ENCODE measurements at places on chromosomes 1 and 21.
A peak's percentile ranks its signal among the peaks of the same experiment; 100 is the strongest.

DNA sequence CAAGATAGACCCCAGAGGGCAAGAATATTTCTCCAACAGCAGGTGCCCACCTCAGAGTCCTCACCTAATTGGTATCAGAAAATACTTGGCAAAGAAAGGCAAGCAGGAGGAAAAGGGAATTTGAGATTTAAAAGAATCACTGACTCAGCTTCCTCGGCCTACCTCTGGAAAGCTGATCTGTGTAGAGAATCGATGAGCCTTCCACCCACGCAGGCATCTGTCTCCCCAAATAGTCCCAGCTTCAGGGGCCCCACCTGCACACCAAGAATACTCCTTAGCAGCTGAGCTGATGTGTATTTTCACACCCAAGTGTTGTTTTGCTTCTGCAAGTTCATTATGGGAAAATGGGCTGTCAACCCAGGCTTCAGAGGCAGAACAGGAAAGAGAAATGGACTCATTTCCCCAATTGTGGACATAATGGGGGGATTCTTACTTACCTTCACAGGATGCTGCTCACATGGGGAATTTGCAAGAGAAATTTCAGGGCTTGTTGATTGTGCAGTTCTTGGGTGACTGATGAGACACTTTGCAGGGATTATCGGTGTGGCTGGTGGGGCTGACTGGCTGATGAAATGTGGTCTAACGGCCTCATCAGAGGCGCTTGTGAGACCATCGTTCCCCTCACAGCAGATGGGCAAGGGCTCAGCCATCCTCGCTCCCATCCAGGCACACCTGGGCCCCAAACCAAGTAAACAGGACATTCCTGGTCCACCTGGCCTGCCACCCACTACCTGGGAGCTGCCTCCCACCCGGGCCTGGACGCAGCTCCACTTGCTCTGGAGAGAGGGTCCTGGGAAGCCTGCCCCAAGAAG, 436.3 kb downstream of the PTPRU start:
- DNase-seq, result peak; percentile 20

- DNase-seq, result no peak
Measured at GRCh38 chr1:227792216-227793078, 23.0 kb upstream of the PRSS38 start.

- no peak for DNase-seq
Measured at GRCh38 chr1:2483970-2484369, 7.9 kb downstream of the PLCH2 start.

DNA sequence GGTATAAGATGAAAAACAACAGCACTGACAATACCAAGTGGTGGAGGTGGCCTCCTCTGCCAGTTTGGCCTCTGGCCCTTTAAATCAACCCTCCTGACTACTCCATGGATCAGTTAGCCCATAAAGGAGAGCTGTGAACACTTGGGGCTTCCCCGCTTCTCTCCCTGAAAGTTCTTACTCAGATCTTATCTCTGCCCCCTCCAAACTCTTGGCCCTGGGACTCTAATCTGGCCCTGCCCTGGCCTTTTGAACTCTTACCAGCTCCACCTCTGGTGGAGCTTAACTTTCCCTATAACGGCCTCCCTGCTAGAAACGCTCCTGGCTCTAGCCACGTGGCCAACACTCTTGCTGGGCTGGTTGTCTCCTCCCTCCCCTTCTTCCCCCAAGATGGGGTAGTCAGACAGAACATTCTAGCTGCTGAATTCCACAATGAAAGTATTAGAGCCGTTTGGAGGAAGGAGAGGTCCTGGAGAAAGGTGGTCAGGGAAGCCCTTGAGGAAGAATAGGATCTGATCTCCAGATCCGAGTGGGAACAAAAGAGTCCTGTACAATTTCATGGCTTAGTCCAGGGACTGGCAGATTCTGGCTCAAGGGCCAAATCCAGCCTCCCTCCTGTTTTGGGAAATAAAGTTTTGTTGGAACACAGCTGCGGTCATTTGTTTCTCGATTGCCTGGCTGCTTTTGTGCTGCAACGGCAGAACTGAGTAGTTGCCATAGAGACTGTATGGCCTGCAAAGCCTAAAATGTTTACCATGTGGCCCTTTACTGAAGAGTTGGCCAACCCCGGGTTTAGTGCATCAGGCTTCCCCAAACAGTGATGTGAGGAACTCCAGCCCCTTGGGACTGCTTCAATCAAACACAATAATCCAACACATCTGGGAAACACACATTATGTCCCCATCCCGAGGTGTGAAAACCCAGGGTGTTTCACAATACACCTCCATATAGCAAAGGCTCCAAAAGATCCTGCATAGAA, 9.5 kb upstream of the PIGR start:
- no peak for DNase-seq

DNA sequence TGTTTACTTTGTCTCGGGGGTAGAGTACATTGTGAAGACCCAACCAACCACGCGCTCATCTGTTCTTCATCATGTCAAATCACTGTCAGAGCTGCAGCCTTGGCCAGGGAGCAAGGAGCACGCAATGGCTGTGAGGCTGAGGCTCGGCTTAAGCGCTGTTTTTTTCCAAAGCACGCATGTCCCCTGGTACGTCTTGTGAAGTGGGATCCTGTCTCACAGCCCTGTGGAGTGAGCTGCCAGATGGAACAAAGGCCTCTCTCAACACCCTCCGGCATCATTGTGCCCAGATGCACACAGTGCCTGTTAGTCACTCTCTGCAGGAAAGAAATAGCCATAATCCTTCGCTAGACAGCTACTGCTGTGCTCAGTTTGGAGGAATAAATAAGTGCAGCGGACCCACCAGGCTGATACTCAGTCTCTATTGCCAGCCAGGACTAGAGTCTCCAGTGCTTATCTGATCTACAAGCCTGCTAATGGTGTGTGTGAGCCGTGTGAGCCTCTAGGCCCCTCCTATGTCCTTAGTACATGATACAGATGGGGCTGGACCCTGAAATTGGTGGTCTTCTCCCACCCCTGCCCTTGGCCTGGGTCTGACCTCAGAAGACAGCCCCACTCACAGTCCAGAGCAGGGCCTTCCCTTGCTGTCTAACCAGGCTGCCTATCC, 91.3 kb upstream of the COA6 start:
- DNase-seq, result no peak

- DNase-seq, result no peak
Measured at GRCh38 chr1:164498792-164499191, 60.2 kb upstream of the PBX1 start.

DNA sequence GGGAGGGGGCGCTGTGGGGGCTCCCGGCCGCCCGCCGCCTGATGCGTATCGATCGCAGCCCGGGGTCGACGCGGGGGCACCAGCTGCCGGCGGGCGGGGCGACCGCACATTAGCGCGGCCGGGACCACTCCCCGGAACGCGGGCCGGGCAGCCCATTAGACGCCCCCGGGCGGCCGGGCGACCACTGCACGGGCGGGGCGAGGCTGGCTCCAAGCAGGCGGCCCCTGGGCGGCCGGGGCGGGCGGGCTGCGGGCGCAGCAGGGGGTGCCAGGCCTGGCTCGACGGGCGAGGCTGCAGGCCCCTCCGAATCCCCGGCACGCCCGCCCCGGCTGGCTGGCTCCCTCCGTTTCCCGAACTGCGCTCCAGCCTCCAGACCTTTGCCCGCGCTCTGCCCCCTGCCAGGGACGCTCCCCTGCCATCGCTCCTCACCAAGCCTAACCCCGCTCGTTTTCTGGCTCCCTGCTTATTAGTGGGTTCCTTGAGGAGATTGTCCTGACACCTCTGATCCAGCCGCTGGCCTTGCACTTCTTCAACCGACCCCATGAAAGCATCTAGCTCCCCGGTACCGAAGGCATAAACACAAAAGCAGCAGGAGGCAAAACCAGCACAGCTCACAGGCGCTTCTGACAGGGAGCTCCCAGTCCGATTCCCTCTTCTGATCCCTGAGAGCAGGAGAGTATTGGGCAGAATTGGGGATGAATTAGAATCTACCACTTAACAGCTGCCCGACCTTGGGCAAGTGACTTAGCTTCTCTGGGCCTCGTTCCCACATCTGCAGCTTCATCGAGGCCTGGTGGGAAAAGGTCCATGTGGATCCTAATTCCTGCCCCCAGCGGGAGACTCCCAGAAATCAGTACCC, 92.6 kb upstream of the CASZ1 start:
- DNase-seq, result no peak

DNA sequence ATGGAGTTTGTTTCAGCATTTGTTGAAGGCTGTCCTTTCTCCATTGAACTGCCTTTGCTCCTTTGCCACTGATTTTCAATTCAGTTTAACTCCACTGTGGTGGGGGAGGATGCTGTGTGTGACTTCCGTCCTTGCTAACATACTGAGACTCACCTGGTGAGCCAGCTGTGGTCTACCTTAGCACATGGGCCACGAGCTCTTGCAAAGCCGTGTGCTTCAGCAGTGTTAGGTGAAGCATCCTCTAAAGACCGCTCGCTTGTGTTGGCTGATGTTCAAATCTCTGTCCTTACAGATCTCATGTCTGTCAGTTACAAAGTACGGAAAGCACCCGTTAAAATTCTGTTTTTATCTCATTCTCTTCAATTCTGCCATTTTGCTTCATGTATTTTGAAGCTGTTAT, 3.6 kb upstream of the SPATC1L start:
- DNase-seq, result no peak

DNA sequence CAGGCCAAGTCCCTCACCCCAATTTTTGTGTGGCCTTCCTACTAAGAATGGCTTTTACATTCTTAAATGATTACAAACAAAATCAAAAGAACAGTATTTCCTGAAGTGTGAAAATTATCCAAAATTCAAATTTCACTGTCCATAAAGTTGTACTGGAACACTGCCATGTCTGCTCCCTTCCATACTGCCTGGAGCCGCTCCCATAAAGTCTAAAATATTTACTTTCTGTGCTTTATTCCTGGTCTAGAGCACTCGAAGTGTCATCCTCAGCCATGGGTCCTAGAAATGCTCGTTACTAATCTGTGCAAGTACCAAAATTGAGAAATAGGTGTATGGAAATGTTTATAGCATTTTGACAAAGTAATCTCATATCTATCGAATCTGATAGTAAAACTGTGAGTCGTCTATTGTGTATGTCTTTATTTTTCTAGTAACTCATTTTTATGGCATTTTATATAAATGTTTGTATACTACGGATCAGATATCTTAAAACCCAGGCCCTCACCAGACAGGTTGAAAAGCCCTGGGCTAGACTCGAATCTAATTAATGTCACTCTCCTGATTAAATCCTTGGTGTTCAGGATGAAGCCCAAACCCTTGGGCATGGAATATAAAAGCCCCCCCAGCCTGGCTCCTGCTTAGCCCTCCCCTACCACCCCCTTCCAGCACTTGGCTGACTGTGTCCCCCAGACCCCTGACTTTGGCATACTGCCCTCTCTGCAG, 4.9 kb downstream of the LBR start:
- no peak for DNase-seq

- DNase-seq, result no peak
Measured at GRCh38 chr1:64917907-64918306, 48.4 kb downstream of the JAK1 start.

GRCh38 chr1:60502506-60502905, 428.9 kb upstream of the C1orf87 start:
- no peak for DNase-seq

GRCh38 chr1:4395158-4395557, 259.3 kb upstream of the AJAP1 start:
- DNase-seq, result no peak

DNA sequence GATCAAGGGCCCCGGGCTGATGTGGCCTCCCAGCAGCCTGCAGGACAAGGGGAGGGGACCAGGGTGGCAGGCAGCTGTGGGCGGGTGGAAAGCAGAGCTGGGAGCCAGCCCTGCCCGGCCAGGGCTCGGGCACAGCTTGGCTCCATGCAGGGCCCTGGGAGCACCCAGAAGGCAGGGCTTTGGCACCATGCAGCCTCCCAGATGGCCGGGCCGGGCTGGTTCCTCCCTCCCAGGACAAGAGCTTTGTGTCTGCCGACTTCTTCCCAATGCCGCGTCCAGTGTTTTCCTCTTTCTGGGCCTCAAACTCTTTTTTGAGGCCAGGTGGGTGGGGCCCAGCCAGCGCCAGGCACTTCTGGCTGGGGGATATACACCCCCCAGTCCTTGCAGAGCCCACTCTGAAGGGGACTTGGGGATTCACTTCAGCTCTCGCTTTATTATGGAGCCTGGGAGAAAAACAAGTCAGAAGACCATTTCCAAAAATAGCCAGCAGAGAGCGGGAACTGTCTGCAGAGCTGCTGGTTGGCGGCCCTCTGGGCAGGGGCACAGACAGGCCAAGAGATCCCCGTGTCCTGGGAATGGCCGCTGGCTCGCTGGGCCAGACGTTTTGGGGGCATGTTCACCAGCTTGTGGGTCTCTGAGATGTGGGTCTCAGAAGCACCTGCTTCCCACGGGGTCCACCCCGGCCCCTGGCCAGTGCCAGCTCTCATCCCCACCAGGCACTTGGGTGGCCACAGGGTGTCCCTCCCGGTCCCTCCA, 103.8 kb upstream of the ARHGEF16 start:
- no peak for DNase-seq

GRCh38 chr1:51019811-51020210, 49.8 kb downstream of the CDKN2C start:
- DNase-seq, result no peak

DNA sequence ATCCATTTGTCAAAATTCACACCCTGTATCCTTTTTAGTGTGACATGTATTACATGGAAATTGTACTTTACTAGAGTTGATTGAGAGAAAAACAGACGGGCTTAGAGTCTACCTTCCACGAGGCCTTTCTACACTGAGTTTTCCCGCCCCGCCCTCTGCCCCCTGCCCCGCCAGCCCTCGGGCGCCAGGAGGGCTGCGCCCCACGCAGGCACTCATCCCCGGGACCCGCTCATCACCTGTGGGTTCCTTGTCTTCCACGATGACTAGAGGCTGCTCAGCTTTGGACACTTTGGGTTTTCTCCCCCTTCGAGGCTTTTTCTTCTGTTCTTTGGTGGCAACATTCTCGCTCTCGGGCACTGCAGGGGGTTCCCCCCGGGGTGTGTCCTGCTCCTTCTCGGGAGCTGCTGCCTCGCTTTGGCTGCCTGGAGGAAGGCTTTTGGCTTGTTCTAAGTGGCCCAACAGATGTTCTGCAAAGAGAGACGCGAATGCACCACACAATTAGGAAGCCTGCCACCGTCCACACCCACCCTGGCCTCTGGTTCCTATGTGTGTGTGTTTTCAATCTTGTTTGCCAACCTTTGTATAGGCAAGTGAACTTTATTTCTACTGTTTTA, 39.6 kb downstream of the PRDM15 start:
- DNase-seq, result no peak

DNA sequence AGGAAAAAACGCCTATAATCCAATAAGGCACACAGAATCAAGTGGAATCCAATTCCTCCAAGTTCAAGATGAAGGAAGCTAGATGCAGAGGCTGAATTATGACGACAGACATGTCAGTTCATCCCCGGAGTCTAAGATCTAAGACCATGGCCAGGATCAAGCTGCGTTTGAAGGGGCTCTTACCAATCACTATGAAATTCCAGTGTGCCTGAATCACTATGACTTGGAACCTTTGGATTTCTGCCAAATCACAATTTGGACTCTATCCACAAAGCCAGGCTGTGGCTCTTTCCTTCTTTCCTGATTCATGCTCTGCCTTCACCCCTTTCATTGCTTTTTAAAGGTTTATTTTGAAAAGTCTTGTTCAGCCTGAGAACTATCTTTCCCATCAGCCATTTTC, 17.1 kb downstream of the OLIG2 start:
- DNase-seq, result no peak
